ENCODE measurements at places on chromosomes 4 and X.

- no peak for DNase-seq
Measured at GRCh38 chrX:53265771-53266574, 15.4 kb downstream of the IQSEC2 start.

DNA sequence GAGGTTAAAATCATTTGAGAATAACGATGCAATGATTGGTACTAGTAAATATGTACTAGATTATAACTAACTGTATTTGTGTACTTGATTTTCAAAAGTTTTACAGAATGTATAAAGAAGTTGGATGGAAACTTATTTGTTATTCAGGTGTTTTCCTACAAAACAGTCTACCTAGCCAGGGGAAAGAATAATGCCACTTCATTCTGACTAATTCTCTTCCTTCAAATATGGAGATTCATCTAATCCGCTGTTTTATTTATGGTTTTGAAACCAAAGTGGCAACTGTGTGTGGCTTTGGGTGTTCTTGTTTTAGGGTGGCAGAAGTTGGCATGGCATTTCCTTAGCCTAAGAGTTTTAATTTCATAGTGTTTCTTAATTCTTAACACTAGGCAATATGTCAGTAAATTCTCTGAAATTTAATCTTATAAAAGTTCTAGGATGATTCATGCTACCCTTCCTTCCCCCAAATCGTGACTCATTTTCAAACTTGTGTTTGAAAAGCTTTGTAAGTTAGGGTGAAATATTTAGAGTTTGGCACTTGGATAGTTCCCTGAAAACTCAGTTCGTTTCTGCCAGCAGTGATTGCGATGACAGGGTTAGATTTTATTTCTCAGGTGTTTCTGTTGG is 62.6 kb downstream of the DCLK2 start:
- no peak for DNase-seq

GRCh38 chr4:17705107-17705506 is 76.3 kb downstream of the FAM184B start:
- DNase-seq, result no peak

- no peak for DNase-seq
Measured at GRCh38 chr4:28518561-28519165, 1658.0 kb downstream of the STIM2 start.

- DNase-seq, result no peak
Measured at GRCh38 chr4:187996502-187997177, 1.1 kb downstream of the ZFP42 start.

DNA sequence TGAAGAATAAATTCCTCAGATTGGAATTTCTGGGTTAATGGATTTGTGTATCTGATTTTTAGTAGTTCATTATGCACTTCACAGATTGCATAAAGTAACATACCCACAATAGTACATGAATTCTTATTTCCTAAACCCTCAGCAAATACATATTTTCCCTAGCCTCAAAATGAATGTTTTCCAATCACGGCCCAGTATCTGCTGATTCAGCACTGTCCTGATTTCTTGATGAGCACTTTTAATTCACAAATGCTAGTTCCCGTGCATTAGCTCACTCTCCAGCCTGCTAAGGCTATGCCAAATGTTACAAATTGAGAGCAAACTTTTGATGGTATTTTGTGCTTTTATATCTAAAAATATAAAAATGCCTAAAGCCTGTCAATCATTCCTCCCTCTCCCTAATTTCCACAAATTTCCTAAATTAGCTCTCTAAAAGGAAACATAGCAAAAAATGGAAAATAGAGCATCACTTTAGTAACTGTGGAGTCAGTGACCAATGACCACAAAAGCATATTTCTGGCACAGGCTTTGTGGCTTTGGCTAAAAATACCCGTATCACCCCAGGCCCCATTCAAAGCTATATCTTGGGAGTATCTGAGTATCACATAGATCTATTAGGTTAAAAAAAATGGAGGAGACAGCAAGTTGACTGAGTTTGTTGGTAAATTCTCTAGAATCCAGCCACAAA is 75.5 kb downstream of the NAF1 start:
- no peak for DNase-seq

- no peak for DNase-seq
Measured at GRCh38 chr4:63349674-63350025, 1059.6 kb downstream of the TECRL start.

DNA sequence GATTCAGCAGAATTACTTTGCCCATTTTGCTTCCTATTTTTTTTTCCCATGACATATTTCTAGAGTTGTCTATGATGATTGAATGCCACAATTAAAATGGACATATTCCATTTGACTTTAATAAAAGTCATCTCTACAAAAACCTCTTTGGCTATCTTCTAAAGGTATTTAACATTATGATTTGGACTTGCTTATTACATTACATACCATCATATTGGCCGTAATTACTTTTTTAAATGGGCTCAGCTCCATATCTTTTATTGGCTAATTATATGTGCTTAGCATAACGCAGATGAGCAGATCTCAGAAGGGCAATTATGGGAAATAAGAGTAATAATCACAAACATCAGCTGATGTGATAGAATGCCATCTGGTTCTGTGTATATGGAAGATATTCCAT is 4.5 kb upstream of the LNX1 start:
- DNase-seq, result no peak

GRCh38 chr4:124135409-124135813 is 577.1 kb downstream of the ANKRD50 start:
- no peak for DNase-seq

- no peak for DNase-seq
Measured at GRCh38 chr4:43607827-43608461, 715.4 kb downstream of the GRXCR1 start.

DNA sequence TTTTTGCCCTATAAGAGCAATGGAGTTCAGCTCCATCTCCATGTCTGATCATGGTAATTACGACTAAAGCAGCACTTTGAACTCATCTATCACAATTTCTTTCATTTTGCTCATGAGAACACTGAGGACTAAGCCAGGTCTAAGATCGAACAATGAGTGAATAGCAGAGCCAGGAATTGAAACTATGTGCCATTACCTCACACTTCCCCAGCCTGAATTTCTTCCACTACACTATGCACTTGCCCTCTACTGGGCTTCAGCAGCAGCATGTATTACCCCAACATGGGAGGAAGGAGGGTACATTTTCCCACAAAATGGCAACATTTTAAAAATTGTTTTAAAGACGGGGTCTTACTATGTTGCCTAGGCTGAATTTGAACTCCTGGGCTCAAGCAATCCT is 274.7 kb upstream of the FGF13 start:
- DNase-seq, result no peak

DNA sequence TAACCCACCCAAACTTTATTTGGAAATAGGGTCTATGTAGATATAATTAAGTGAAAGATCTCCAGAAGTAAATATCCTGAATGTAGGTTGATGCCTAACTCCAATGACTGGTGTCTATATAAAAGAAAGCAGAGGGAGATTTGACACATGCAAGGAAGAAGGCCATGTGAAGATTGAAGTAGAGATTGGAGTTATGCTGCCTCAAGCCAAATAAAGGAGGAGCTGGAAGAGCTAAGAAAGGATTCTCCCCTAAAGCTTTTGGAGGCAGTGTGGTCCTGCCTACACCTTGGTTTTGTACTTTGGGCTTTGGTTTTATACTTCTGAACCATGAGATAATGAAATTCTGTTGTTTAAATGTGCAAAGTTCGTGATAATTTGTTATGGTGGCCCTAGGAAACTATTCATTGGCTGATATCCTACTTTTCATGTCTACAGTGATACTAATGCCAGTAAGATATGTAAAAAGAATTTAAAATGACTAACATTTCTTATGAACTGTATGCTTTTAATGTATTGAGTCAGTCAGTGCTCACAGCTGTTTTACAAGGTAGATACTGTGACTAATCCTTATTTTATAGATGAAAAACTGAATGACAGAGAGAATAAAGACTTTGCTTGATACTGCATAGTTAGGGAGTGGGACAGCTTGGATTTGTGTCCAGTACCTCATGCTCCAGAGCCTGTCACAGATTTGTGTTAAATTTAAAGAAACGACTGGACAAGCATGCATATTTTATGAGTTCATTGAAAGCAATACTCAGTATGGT is 5.9 kb upstream of the RAB40AL start:
- no peak for DNase-seq

DNA sequence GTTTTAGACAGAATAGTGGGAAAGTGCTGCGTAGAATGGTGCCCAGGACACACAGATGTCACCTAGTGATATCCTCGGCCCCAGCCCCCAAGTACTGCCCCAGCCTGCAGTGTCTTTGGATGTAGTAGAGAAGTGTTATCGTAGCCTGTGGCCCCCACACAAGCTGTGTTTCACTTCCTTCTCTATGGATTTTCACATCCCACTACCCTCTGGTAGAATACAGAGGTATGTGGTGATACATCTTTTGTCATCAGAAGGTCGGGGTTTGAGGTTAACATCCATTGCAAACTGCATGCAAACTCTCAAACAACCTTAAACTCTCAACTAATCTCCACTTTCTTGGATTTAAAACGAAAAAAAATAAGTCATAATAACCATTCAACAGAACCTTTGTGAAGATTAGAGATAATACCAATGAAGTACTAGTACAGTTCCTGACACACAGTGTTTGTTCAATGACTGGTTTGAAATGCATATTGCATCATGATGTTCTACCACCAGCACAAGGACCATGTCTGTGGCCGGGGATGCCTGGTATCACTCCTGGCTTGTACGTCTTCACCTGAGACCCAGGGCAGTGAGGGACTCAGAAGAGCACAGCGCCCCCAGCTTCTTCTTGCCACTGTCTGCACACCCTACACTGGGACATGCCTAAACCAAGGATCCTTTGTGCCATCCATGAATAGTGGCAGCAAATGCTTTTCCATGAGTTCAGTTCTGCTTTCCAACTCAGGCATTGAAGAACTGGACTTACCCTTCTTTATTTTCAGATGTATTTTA is 267.3 kb downstream of the DCTD start:
- DNase-seq, result no peak

- no peak for DNase-seq
Measured at GRCh38 chr4:26281881-26282280, 38.9 kb upstream of the RBPJ start.

DNA sequence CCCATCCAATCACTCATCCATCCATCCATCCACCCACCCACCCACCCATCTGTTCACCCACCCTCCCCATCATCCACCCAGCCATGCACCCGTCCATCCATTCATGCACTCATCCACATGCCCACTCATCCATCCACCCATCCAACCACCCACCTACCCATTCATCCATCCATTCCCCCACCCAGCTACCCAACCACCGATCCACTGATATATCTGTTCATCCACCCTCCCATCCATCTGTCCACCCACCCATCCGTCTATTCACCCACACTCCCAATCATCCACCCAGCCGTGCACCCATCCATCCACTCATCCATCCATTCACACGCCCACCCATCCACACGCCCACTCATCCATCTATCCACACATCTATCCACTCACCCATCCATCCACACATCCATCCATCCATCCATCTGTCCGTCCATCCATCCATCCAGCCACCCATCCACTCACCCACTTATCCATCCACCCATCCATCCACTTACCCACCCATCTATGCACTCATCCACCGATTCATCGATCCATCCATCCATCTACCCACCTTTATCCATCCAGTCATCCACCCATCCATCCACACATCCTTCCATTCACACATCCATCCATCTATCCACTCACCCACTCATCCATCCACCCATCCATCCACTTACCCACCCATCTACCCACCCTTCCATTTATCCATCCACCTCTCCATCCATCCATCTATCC is 28.4 kb downstream of the ASMTL start:
- no peak for DNase-seq

- DNase-seq, result no peak
Measured at GRCh38 chr4:4289055-4289454, 899 bp downstream of the LYAR start.

- DNase-seq, result no peak
Measured at GRCh38 chrX:141258080-141258479, 15.8 kb upstream of the SPANXC start.

DNA sequence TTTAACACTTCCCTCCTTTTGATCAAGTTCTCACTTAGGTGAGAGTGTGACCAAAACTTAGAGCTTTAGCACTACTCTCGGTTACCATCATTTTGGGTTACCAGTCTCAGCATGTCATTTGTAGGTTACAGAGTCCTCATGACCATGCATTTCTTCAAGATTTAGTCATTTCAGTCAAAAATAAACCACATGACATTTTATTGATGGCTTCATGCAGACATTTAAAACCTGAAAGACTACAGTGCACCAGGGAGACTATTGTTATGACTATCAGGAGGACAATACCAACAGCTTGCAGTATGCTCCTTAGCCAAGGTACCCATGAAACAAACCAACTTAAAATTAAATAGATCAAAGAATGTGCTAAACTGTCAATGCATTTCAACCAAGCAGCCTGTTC is 498.1 kb upstream of the FSTL5 start:
- no peak for DNase-seq

DNA sequence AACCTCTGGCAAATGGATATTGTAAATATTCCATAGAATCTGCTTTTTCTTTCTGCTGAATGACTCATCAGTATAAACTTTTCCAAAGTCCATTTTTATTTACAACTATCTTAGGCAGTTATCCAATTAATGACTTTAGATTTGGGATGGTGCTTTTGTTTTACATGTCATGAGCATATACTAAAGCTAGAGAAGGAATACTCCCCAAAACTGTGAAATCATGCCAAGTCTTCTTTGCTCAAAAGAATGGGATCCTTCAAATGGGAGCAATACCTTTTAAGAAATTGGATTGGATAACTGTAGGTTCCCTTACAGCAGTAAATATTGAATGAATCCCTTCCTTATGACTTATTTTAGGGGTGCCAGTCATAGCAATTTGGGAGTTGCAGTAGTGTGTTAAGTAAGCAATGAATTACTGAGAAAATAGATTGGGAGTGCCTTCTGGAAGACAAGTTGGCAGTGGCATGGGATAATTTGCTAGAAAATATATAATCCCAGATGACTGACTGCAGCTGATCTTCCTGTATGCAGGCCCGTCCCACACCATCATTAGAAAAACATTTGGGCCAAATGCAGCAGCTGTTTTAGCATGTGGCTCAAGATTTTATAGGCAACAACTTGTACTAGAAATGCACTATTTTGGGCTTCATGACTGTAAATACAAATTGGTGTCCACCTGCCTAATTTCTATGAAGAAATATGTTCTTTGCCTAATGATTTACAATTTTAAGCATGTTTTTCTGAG is 2.8 kb downstream of the TMPRSS11D start:
- no peak for DNase-seq

GRCh38 chr4:158809611-158810486 is 41.0 kb downstream of the FNIP2 start:
- no peak for DNase-seq
